Activated naive CD8-positive, alpha-beta T cell treated with anti-CD3 and anti-CD28 coated beads, Interleukin-2, amount 50 U/mL, for 16 hours (primary cell): ENCODE measurements at places on chromosomes 1 and 21.

DNA sequence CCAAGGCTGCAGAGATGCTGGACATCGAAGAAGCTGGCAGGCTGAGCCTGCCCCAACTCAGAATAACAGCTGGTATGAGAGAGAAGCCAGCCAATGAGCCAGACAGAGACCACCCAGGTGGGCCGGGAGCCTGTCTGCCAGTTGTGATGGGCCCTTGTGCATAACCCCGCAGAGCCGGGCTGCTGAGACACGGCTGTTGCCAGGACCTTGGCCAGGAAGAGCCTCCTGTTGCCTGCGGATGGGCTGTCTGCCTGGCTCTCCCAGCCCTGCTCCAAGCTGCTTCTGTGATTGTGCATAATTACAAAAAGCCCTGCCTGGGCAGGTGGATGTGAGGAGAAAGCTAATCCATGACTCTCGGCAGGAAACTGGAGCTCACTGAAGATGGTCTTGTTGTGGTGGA, 126.5 kb downstream of the CAPN8 start:
- no peak for DNase-seq

- no peak for DNase-seq
These were observed 24.7 kb upstream of the ARTN start for GRCh38 chr1:43908858-43909257.

DNA sequence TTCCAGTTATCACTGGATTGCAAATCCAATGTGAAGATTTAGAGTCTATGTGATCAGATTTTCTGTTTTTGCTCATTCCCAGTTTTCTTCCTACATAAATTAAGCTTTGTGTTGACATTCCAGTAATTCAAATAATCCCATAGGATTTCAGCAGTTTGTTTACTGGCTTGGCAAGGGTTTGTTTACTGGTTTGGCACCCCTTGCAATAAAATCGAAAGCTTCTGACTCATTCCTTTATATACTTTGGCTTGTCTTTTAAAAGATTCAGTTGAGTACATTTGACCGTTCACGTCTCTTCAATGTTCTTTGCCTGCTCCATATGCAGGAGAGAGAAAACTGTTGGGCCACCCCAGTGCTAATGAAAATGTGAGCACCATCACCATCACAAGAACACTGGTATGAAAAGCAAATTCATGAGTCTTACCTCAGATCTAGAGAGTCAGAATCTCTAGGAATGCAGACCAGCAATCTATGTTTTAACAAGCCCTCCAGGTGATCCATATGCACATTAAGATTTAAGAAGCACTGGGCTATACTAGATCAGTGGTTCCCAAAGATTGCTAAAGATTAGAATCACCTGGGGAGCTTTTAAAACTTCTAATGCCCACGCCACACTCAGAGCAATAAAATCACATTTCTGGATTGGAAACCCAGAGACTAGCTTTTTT, 32.8 kb downstream of the ZC3H11B start:
- no peak for DNase-seq

- no peak for DNase-seq
These were observed 427 bp downstream of the AKR7A2 start for GRCh38 chr1:19311503-19311930.

DNA sequence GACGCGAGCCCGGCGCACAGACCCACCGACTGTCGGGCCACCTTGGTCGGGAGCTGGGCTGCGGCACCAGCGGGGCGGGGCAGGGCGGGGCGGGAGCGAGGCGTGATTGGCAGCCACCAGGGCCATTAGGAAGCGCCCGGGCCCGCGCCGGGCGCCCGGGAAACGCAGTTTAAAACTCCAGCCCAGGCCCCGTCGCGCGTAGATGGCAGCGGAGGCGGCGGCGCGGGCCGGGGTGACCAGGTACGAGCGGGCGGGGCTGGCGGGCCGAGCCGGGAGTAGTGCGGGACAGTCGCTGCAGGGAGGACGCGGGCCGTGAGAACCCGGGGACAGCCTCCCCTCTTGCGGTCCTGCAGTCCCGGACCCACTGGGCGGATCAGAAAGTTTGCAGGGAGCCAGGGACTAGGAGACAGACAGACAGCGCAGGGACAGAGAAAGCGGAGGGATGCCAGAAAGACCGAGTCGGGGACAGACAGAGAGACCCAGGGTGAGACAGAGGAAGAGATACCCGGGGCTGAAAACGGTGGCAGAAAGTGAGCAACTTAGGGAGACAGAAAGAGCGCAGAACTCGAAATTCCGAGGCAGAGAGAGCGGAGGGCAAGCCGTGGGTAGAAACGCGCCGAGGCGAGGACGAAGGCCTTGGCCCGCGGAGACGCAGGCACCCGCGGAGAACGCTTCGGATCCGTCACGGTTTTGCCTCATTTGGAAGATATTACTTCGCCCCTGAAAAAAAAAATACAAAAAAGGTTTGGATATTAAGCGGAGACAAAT, at the start of gene DMBX1:
Gene DMBX1, plus strand, starts transcription at position 199 of the 768 bp plus-strand sequence. CDS start 17,175 bp downstream, outside the sequence.
- DNase-seq = no peak

GRCh38 chr1:234440348-234440747, 38.6 kb downstream of the TARBP1 start:
- no peak for DNase-seq

- no peak for DNase-seq
These were observed 72.8 kb upstream of the PAX7 start for GRCh38 chr1:18557621-18558465.

DNA sequence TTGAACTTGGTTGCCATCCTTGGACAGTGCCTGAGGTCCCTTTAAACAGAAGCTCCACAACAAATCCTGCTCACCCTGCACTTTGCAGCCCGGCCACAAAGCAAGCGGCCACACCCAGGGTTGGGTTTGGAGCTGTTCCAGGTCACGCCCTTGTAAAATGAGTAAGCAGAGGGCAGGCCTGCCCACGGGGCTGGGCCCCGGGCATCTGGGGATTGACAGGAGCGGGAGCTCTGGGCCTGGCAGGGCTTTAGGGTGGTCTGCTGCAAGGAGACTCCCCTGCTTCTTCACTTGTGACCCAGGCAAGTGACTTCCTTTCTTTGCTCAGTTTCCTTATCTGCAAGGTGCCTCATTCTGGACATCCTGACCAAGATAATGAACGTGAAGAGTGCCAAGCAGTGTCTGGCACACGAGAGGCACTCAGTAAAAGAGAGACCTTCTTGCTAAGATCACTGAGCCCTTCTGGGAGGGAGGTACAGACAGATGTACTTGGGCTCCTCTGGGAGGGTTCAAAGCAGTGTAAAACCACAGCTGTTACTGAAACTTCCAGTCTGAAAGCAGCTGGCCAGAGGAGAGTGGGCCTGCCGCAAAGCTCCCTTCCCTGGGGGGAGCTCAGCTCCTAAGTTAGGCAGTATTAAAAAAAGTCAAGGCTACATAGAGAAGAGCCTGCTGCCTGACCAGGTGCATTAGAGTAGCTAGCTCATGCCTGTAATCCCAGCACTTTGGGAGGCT, 2.6 kb downstream of the E2F2 start:
- DNase-seq = peak; percentile 51

- no peak for DNase-seq
These were observed 97.5 kb downstream of the CASZ1 start for GRCh38 chr1:10698726-10699469.

DNA sequence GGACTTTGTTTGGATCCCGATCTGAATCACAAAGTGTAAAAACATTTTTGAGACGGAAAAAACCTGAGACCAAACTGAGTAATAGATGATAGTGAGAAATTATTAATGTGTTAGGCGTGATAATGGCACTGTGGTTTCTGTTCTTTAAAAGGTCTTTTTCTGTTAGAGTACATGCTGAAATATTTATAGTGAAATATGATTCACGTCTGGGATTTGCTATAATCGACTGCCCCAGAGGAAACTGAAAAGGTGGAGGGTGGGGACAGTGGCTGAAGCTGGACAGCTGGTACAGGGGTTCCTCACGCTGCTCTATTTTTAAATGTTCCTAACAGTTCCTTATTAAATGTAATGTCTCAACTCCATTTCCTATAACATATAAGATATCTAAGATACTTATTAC, 11.2 kb downstream of the URB1 start:
- no peak for DNase-seq

DNA sequence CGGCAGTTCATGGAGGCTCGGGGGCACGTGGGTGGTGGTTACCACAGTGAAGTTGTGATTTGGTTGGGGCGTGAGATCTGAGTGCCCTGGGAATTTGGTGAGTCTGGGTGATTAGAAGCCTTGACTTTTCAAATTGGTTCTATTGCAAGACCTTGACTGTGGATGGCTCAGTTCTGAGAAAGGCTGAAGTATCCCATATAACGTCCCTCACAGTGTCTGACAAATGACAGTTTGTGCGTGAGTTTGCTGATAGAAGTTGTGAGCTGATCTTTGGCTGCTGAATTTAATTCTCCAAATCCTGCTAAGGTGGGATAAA, 549 bp downstream of the MSH4 start:
- DNase-seq = no peak

DNA sequence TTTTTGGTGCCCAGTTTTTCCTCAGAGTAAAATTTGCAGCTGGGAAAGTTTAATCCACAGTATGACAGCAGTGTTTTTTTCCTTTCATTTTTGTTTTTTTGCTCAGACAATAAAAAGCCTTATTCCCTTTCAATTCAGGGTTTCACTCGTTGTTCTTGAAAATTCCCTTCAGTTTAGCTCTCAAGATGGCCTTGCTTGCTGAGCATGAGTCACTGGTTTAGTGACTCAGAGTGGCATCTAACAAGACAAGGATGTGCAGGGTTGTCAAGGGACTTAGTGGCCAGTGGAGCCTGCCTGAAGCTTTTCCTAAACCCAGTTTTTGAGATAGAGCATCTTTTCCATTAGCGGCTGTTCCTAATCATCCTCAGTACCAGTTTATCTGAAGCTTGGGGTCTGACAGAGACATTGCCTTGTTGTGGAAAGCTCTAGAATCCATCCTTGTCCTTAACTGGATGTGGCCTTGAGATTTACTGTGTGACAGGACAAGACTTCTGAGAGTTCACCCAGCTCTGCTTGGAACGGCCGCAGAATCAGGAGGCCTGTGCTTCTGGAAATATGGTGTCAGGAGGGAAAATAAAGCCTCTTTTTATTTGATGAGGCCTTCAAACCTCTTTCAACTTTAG, 48.4 kb upstream of the DNAJC6 start:
- no peak for DNase-seq

DNA sequence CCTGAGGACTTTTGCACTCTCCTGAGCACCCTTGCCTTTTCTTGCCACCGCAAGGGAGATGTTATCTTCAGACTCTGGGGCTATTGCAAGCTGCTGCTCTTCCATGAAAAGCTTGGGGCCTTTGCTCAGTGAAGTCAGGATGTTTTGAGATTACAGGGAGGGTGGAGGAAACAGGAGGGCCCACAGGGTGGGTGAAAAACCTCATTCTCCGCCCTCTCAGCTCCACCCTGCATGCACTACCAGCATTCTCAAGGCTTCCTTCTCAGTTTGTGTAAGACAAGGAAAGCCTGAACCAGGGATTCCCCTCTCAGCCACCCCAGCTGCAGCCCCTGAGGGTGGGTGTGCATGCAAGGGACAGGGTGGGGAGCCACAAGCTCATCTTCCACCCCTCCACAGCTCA, 25.8 kb upstream of the ZNF648 start:
- DNase-seq = no peak

GRCh38 chr21:29751473-29752185, 188.2 kb downstream of the GRIK1 start:
- DNase-seq = no peak

DNA sequence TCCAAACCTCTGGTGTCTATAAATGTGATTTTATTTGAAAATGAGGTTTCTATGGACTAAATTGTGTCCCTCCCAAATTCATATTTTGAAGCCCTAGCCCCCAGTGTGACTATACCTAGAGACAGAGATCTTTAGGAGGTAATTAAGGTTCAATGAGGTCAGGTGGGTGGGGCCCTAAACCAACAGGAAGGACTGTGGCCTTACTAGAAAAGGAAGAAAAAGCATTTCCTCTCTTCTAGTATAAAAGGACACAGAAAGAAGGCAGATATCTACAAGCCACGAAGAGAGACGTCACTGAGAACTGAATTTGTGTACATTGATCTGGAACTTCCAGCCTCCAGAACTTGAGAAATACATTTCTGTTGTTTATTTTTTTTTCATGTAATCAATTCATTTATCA, 123.1 kb upstream of the RUNX1 start:
- DNase-seq = no peak

DNA sequence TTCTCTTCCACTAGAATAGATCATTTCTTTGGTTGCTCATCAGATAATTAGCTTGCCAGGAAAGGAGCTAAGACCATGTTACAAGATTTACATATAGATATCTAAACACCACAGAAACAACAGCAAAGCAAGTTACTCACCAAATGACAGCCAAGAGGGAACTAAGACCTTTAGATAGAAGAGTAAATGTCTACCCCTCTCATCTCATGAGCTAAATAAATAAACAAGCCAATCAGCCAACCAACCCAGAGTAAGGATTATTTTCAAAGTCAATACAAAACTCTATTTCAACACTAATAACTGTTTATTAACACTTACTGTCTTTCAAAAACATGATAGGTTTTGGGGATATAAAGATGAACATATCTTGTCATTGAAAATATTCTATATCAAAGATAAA, 474.7 kb downstream of the LMO4 start:
- DNase-seq = no peak
